ENCODE measurements at places on chromosomes 3 and 15.

DNA sequence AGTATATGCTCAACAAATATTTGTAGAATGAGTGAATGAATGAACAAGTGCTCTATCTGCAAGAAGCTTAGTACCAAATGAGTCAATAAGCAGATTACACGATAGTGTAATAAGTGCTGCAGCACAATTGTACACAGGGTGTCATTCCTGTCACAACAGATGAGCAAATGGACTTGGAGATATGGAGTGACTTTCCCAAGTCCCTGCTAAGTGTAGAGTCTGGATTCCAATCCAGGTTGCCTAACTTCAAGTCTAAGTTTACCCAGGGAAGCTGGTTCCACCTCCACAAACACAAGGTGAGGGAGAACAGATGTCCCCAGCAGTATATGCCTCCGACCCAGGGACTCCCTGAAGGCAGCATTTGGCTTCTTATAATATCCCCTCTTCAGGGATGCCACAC, 77.7 kb upstream of the RAD18 start:
- DNase-seq, result no peak

GRCh38 chr3:127529346-127530188, 61.0 kb downstream of the TPRA1 start:
- DNase-seq, result no peak

- DNase-seq, result no peak
These were observed 104.7 kb upstream of the ADPGK start for GRCh38 chr15:72888211-72888610.

DNA sequence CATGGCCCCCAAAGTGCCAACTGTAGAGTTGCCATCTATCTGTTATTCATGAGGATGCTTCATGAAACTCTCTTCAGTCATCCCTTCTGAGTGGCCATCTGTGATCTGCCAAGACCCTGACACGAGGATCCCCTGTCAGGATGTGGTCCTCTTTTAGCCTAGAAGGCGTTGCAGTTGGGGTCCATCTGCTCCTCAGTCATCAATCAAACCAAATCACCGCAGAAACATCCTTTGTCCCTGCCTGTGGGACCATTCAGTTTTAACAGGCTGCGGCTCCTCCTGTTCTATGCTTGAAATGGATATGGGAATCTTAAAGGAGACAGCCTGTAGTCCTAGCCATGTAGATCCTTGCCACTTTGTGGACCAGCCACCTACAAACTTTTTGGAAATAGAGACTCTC, 5.9 kb upstream of the RPS27L start:
- no peak for DNase-seq

DNA sequence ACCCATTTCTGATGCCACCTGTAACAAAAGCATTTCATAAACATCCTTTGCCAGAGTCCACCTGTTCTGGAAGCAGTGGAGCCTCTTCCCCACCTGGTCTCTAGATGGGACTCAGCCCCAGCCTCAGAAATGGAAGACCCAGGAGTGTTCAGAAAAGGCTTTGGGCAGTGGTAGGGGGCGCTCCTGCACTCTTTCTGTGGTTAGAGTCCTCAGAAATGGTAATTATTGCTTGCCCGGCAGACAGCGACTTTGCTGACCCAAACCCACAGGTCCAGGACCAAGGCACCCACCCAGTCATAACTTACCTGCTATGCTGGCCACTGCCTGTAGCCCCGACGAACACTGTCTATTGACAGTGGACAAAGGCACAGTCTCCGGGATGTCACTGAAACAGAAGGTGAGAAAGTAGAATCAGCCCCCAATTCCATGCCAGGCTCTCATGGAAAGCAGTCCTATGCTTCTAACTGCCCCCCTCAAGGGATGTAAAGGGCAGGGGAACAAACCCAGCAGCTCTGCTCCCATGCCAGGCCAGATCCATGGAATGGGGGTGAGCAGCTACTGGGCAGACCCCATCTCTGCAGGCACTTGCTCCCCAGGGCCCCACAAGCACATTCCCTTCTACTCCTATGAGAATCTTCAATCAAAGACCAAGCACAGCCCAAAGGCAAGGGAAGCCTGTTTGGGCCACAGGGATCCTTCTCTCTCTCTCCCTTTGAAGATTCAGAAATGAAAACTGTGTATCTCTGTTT, 5.1 kb downstream of the ACAA1 start:
- DNase-seq, result no peak

GRCh38 chr15:57962887-57963286, 102.6 kb downstream of the ALDH1A2 start:
- DNase-seq, result peak; percentile 32

DNA sequence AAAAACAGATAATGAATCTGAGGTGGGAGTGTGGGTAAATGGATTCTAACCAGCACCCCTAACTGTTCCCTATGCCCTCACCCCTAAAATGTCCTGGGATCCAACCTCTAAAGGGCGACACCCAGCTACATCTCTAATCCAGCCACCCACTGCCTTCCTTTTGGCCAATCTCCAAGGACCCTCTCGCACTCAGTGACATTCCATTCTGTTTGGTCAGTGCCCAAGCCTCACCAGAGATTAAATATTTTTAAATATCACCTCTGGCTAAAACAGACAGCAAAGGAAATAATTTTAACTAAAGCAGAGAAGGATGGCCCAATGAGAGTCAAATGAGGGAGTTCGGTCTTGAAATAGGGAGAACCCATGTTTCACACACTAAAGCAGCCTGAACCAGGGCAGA, 19.9 kb upstream of the SCN10A start:
- DNase-seq, result no peak

GRCh38 chr15:40466426-40467260, 4.1 kb upstream of the CHST14 start:
- DNase-seq, result no peak

DNA sequence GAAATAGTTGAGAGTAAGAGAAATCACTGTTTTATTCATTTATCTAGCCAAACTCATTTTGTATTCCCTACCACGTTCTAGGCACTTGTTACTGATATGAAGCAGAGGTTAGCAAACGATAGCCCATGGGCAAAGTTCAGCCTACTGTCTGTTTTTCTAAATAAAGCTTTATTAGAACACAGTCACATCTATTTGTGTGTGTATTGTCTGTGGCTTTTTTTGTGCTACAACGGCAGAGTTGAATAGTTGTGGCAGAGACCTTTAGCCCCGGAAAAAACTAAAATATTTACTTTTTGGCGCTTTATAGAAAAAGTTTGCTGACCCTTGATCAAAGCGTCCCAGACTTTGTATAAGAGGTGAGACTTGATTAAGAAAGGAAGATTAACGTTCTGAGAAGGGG, 289.1 kb upstream of the CFAP20DC start:
- DNase-seq, result no peak

DNA sequence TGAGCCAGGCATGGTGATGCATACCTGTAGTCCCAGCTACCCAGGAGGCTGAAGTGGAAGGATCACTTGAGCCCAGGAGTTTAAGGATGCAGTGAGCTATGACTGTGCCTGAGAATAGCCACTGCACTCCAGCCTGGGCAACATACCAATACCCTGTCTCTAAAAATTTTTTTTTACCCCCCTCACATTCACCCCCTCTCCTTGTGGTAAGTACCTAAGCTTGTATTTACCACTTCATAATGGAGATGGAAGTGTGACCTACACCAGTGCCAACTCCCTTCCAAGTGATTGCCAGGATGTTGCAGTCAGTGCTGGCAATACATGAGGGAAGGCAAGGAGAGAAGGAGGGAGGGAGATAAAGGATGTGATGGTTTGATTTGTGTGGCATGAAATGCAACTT, 84.2 kb downstream of the LRRC28 start:
- DNase-seq, result no peak

DNA sequence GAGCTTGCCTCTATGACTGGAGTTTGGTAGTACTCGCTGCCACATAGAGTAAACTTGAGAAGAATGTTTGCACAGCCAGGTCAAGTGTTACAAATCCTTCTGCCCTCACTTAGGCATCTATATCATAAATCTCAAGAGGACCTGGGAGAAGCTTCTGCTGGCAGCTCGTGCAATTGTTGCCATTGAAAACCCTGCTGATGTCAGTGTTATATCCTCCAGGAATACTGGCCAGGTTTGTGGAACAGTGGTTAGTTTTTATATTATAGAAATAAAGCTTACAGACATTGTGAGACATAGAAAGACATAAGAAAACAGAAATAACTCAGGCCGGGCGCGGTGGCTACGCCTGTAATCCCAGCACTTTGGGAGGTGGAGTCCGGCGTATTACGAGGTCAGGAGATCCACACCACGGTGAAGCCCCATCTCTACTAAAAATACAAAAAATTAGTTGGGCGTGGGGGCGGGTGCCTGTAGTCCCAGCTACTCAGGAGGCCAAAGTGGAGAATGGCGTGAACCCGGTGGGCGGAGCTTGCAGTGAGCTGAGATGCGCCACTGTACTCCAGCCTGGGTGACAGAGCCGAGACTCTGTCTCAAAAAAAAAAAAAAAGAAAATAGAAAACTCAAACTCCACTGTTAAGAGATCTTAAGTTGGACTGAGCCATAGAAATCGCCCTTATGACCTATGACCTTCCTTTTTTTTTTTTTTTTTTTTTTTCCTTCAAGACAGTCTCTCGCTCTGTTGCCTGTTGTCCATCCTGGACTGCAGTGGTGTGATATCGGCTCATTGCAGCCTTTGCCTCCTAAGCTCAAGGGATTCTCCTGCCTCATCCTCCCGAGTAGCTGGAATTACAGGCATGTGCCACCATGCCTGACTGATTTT, 2.2 kb downstream of the RPSA start:
- DNase-seq, result no peak

GRCh38 chr3:59446775-59447465, 397.1 kb upstream of the CFAP20DC start:
- DNase-seq, result no peak

DNA sequence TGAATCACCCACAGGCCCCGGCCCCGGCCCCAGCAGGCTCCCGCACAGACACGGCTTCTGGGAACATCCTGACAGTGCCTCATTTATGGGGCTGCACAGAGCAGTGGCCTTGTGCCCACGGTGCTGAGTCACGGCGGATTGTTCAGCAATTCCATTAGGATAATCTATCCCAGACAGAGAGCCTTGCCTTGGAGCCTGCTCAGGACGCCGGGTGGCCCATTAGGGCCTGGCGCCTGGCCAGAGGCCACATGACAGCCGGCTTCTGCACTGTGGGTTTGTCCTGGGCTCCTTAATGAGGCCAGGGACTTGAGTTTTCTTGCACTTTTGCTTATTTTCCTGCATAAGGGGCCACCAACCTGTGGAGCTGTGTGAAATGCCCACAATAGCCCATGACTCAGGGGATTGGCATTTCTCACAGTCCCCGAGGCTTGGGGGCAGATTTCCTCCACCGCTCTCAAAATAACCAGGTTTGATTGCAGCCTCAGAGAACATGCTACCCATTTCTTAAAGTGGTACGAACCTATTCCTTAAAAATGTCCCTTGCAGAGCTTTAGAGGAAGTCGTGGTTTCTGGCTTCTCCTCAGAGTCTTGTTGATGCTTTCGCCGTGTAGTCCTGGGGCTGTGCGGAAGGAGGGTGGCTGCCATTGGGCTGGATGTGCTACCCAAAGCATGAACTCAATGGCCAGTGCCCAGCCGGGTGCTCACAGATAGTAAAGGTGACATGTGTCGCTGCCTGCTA, 19.0 kb downstream of the SYNM start:
- DNase-seq, result peak; percentile 46

DNA sequence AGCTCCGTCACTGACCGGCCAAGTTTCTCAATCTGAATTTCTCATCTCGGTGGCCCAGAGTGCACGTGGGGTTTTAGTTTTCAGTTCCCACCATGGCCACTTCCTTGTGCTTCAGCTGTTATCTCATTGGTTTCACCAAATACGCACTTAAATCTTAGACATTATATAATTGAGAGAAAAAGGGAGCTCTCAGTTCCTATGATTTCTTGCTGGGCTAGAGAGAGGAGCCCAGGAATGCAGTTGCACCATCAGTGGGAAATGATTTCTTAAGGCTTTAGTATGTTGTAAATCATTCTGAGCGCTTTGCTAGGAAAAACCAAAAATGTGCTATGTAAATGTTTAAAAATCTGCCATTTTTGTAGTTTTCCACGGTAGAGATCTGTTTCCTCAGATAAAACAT, 53.2 kb downstream of the OXNAD1 start:
- DNase-seq, result no peak

GRCh38 chr3:19931180-19931692, 2.8 kb downstream of the EFHB start:
- DNase-seq, result no peak

DNA sequence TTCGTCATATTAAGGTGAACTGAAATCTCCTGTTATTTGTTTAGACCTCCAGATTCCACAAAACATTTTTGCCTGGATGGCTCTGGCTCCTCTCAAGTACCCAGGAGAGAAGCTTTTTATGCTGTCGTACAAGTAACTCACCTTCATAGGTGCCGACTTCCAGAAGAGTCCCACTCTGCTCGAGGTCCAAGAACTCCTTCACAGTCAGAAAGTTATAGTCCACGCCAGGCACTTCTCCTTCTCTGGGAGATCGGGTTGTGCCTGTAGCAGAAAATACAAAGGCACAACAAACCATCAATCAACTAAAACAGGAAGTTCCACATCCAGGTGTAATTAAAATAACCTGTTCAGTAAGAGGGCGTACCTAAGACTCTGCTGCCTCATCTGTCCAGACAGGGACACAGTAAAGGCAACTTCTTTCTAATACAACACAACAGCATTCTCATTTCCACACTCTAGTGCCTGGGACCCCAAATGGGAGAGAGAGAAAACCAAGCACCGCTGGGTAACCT, 545.3 kb downstream of the MAGI1 start:
- DNase-seq, result no peak

GRCh38 chr3:191680989-191681597, 220.1 kb downstream of the PYDC2 start:
- DNase-seq, result no peak

- peak; percentile 23 for DNase-seq
These were observed 483 bp downstream of the VPS13C start for GRCh38 chr15:62059816-62060112.

Measured in prostate gland (tissue), 2 donors.